ENCODE measurements at places on chromosomes 2 and 18. TPM values are rescaled to one million over a fixed set of nuclear protein-coding genes. Genes with fewer than 3 reads are reported as not detected.

EVX2 gene
- total RNA-seq: 1.2 TPM

DNA sequence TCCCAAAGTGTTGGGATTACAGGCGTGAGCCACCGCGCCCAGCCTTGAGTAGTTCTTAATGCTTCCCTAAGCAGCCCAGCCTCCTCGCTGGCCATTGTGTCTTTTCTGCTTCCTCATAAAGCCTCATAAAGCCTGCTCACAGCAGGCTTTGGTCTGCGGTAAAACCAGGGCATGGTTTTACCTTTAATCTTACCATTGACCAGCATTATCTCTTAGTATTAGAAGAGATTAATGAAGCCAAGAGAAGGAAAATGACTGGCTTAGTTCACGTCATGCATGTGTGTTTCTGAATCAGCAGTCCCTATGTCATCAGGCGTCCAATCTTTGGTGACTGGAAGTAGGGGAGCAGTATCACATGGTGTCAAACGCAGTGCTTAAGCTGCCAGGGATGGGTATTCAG lies 14.9 kb upstream of the CDCA7 start:
- no peaks in the 10 kb centered on the region for H3K4me1 ChIP-seq
- H3K27me3 ChIP-seq: no peaks in the 10 kb centered on the region
- DNase-seq: no peak
- no peak overlapping the region for H3K27ac ChIP-seq

DAW1 gene
- total RNA-seq: 3.0 TPM

- no peak for DNase-seq
- H3K27ac ChIP-seq: no peak overlapping the region
- H3K4me1 ChIP-seq: no peaks in the 10 kb centered on the region
- H3K27me3 ChIP-seq: no peaks in the 10 kb centered on the region
- no peak overlapping the region for H3K4me3 ChIP-seq
Measured at GRCh38 chr2:28649481-28650265, 102.0 kb upstream of the PPP1CB start.

- no peaks in the 10 kb centered on the region for H3K4me1 ChIP-seq
- H3K27me3 ChIP-seq: no peaks in the 10 kb centered on the region
- H3K36me3 ChIP-seq: no peaks in the 10 kb centered on the region
- no peak overlapping the region for H3K27ac ChIP-seq
- DNase-seq: no peak
- H3K4me3 ChIP-seq: no peak overlapping the region
Measured at GRCh38 chr2:96427917-96428316, 77.2 kb downstream of the NEURL3 start.

FBXO48 gene
- total RNA-seq: 0.85 TPM

DNA sequence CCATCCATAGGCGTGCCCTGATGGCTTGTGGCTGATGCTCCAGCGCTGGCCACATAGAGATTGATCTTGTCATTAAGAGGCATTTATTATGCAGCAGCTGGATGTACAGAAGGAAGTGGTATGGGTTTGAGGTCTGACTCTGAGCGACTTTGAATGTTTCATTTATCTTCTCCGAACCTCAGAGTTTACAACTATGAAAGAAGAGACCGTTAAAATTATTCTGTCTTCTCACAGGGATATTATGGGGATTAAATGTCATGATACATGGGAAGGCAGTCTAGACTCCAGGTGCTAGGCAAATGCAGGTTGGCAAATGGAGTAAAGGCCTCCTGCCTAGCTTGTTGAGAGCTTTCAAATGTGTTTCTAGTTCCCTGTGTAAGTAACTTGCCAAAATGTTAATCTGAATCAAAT lies 30.3 kb downstream of the MOGAT1 start:
- H3K27ac ChIP-seq: no peak overlapping the region
- no peaks in the 10 kb centered on the region for H3K27me3 ChIP-seq
- no peak overlapping the region for H3K4me3 ChIP-seq
- no peaks in the 10 kb centered on the region for H3K36me3 ChIP-seq
- no peaks in the 10 kb centered on the region for H3K4me1 ChIP-seq

DNA sequence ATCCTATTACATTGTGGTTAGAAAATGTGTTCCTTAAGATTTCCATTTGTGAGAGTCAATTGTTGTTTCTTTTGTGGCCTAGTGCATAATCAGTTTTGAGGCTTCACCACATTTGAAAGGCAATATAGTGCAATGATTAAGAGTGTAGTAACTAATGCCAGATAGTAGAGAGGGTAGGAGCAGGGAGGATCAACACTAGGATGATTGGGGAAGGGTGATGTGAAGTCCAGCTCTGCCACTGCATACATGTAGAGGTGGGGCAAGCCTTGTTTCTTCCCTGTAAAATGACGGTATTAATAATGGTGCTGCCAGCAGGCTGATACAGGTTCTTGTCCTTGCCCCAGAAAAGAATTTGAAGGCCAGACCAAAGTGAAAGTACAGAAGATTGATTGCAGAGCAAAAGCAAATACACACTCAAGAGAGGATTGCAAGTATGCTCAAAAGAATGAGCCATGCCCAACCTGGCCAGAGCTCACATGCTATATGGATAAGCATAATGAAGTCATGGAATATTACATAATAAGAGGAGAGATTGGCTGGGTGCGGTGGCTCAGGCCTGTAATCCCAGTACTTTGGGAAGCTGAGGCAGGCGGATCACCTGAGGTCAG lies 8.0 kb downstream of the SP100 start:
- H3K4me1 ChIP-seq: peaks cover 10% of the 10 kb centered on the region
- DNase-seq: no peak
- no peaks in the 10 kb centered on the region for H3K27me3 ChIP-seq

ADI1 gene
- total RNA-seq: 270 TPM

ALKAL2 gene
- 22.6 TPM for total RNA-seq

DNA sequence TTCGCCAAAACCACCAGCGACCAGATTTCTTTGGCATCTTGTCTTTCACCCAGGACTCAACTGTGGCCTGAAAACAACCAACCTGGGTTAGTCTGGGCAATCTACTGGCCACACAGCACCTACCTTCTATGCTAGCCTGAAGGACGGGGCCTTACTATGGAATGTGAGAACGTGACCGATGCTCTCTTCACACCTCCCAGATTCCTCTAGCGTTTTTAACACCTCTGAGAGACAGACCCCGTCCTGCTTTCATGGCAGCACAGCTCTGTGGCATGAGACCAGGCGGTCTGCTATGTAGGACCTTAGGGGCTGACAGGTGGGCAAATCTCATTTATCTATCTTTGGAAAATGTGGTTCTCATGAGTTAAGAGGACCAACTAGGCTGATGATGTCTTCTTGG lies 80.9 kb downstream of the EMILIN2 start:
- no peaks in the 10 kb centered on the region for H3K4me1 ChIP-seq
- H3K36me3 ChIP-seq: peaks cover 13% of the 10 kb centered on the region
- no peak for DNase-seq

UGP2 gene
- 68.6 TPM for total RNA-seq

SERPINB5 gene
- 7.3 TPM for total RNA-seq

DNA sequence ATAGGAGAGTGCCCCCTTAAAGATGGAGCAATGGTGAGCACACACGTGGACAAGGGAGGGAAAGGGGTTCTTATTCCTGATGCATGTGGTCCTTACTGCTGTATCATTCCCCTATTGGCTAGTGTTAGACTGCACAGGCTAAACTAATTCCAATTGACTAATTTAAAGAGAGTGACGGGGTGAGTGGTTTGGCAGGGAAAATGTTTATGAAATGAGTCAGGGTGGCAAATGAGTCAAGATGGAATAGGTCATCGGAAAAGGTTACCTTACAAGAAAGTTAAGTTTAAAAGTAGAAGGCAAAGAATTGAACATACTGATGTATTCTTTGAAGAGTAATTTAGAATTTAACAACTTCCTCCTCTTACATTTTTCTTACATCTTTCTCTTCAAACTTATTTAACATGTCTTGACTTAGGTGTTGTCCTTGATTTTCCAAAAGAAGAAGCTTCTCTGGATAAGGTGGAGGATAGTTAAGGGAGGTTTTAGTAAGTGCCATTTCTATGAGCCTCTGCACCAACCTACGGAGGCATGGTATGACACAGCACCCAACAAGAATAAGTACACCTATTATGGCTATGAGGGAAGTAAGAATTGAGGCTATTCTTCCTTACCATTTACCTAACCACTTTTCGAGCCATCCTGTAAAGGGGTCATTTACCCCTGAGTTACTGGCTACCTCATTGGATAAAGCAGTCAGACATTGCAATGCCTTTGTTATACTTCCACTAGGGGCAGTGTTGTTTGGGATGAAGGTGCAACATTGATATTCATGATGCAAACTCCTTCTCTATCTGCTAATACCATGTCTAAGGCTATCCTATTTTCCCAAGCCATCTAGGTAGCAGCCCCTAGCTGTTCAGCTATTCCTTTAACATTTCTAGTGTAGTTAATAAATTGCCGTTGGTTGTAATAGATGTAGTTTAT lies 1345.8 kb upstream of the LRRTM1 start:
- H3K27ac ChIP-seq: no peak overlapping the region
- H3K27me3 ChIP-seq: no peaks in the 10 kb centered on the region
- no peak overlapping the region for H3K4me3 ChIP-seq
- no peaks in the 10 kb centered on the region for H3K4me1 ChIP-seq

ACVR1C gene
- 0.09 TPM for total RNA-seq

DNA sequence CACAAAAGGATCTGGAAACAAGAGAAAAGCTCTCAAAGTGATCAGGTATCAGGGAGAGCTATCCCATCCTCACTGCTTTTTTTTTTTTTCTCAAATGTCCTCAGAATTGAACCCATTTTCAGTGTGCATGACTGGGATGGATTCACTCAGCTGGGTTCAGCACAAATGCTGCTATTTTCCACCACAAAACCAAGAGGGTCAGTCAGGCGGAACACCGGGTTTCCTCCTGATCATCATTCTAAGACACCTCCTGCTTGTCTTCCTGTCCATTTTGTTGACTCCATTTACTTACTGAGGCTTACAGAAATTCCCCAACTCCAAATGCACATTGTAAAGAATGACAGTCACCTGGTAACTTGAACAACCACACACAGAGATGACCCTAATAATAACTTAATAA lies 39.9 kb downstream of the CYRIA start:
- DNase-seq: no peak
- no peaks in the 10 kb centered on the region for H3K27me3 ChIP-seq
- no peaks in the 10 kb centered on the region for H3K4me1 ChIP-seq
- no peaks in the 10 kb centered on the region for H3K36me3 ChIP-seq

GRCh38 chr18:26971409-26971808 lies 105.9 kb upstream of the AQP4 start:
- no peak for DNase-seq
- H3K4me1 ChIP-seq: no peaks in the 10 kb centered on the region
- H3K36me3 ChIP-seq: no peaks in the 10 kb centered on the region
- H3K27me3 ChIP-seq: no peaks in the 10 kb centered on the region
- no peak overlapping the region for H3K4me3 ChIP-seq

PLEKHA3 gene
- 8.2 TPM for total RNA-seq

- no peak overlapping the region for H3K27ac ChIP-seq
- H3K4me1 ChIP-seq: no peaks in the 10 kb centered on the region
Measured at GRCh38 chr2:82508702-82509101, 1950.4 kb downstream of the SUCLG1 start.

DNA sequence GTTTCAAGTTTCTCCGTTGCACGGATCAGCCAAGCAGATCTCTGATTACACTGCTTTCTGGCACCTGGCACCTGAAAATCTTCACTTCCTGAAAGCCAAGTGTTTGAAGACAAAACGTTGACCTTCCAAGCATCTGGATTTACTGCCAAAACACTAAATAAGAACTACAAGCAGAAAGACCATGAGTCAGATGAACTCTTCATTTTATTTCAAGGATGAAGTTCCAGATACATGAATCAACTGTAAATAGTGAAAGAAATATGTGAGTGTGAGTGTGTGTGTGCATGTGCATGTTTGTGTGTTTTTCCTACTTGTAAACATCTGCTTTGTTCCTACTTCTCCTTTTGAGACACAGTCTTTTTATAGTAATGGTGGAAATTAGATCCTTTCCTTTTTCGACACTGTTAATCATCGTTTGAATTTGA lies 60.0 kb upstream of the DTNA start:
- H3K36me3 ChIP-seq: no peaks in the 10 kb centered on the region
- H3K27ac ChIP-seq: no peak overlapping the region
- H3K4me1 ChIP-seq: no peaks in the 10 kb centered on the region
- no peak for DNase-seq
- H3K4me3 ChIP-seq: no peak overlapping the region

HOXD8 gene
- 30.8 TPM for total RNA-seq

DNA sequence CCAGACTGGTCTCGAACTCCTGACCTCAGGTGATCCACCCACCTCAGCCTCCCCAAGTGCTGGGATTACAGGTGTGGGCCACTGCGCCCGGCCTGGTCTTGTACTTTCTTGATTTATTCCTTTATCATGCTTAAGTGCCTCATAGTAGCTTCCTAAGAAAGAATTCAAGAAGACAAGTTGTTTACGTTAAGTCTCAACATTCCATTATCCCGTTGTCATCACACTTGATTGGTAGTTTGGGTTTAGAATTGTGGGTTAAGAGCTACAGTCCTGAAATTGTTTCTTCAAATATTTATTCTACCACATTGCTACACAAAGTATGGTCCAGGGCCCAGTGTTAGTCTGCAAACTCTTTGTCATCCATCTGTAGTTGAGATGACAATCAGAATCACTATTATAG lies 194.0 kb downstream of the VWC2L start:
- H3K36me3 ChIP-seq: no peaks in the 10 kb centered on the region
- DNase-seq: no peak
- no peak overlapping the region for H3K27ac ChIP-seq
- H3K4me1 ChIP-seq: no peaks in the 10 kb centered on the region
- no peaks in the 10 kb centered on the region for H3K27me3 ChIP-seq
- no peak overlapping the region for H3K4me3 ChIP-seq

GRCh38 chr18:10249801-10250200 lies 204.6 kb upstream of the APCDD1 start:
- H3K4me3 ChIP-seq: no peak overlapping the region
- DNase-seq: no peak
- H3K36me3 ChIP-seq: no peaks in the 10 kb centered on the region
- no peak overlapping the region for H3K27ac ChIP-seq

- H3K4me1 ChIP-seq: no peaks in the 10 kb centered on the region
- DNase-seq: no peak
- H3K36me3 ChIP-seq: peaks cover under 1% of the 10 kb centered on the region
- H3K27me3 ChIP-seq: no peaks in the 10 kb centered on the region
Measured at GRCh38 chr2:101038455-101039255, 36.6 kb downstream of the RPL31 start.

DNA sequence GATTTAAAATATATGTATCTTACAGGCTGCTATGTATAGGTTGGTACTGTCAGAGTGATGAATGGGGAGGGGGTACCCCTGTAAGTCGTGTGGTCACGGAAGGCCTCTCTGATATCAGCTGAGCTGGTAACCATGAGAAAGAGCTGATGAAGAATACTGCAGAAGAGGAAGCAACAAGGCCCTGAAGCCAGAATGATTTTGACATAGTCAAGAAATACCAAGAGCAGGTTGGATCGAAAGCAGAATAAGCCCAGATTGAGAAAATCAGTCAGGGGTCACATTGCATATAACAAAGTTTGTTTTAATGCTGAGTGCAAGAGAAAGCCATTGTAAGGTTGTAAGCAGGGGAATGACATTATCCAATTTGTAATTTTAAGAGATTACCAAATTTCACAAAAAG lies 57.3 kb downstream of the UNC50 start:
- no peak overlapping the region for H3K4me3 ChIP-seq
- no peak overlapping the region for H3K27ac ChIP-seq
- no peaks in the 10 kb centered on the region for H3K4me1 ChIP-seq
- no peaks in the 10 kb centered on the region for H3K27me3 ChIP-seq
- H3K36me3 ChIP-seq: no peaks in the 10 kb centered on the region

GRCh38 chr2:127228102-127228501 lies 8.0 kb upstream of the CYP27C1 start:
- no peak overlapping the region for H3K27ac ChIP-seq
- H3K4me1 ChIP-seq: no peaks in the 10 kb centered on the region
- no peaks in the 10 kb centered on the region for H3K27me3 ChIP-seq
- no peak for DNase-seq
- no peak overlapping the region for H3K4me3 ChIP-seq
- H3K36me3 ChIP-seq: no peaks in the 10 kb centered on the region

MAP3K19 gene
- 2.7 TPM for total RNA-seq

TEX44 gene
- 10.6 TPM for total RNA-seq

Data from prostate gland (tissue), 2 donors.